Fibroblast of skin of left quadriceps (primary cell): ENCODE measurements at places on chromosomes 16 and 17.
A peak's percentile ranks its signal among the peaks of the same experiment; 100 is the strongest.

DNA sequence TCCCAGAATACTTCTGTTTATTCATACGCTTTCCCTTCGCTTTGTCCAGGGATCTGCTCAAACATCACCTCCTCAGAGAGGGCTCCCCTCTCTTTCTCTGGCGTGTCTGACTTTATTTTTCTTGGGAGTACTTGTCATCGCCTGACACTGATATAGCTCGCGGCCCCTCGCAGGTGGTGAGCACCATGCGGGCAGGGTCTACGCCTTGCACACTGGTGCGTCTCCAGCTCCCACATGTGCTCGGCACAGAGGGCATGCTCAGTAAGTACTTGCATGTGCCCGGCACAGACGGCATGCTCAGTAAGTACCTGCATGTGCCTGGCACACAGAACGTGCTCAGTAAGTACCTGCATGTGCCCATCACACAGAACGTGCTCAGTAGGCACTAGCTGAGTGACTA is 57.5 kb downstream of the IRF8 start:
- no peak for DNase-seq

DNA sequence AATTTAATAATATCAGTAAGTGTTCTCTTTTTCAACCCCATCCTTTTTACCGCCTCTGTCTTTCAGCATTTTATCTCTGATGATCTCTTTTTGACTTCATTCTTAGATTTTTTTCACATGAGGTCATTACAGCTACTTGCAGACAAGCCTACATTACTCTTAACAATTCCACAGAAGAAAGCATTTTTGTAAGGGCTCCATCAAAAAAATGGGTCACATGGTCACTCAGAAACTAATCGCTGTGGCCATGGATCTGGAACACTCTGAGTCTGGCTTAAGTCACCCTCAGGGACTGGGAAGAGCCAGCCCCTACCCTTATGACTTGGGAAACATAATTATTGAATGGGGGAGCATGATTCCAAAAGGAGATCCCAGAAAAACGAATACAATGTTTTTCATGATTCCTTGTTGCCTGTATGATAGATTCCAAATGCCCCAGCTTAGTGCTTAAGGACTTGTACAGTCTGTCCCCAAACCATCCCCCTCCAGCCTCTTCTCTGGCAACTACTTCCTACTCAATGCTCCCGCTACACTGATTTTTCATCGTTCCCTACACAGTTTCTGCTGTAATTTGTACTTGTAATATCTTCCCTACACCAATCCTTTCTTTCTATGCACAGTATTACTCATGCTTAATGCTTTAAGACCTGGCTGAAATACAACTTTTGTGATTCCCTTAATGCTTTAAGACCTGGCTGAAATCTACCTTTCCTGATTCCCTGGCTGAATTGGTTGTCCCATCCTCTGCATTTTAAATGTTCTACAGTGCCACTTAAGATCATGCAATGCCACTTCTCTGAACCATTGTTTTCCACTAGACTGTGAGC is 457.8 kb downstream of the HS3ST4 start:
- no peak for DNase-seq

DNA sequence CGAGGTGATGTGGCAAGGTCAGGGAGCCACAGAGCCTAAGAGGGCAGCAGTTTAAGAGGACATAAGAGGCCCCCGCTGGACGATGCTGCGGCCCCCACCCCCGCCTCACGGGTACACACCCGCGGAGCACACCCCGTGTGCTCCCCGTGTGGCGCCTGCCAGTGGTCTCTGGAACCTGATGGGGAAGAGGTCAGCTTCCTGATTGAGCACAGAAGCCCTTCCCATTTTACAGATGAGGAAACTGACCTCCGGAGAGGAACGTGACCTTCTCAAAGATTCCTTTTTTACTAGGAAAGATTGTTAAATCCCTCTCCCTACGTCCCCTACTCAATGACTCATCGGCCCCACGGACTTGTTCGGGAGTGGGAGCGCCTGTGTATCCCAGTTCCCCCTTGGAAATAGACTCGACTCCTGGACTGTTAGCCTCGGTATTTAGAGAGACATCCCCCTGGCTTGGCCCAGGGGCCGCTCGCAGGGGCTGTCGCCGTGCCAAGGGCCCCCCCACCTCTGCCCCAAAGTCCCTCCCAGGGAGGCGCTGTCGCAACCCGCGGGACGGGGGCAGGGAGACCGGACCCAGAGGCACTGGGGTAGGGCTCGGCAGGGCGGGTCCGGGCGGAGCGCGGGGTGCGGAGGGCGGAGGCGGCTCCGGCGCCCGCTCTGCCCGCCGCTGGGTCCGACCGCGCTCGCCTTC is at the start of gene ABCC3:
TSS of gene ABCC3 (plus strand) at position 658 of the 691 bp plus-strand sequence. CDS start 56 bp downstream, outside the sequence.
- no peak for DNase-seq

DNA sequence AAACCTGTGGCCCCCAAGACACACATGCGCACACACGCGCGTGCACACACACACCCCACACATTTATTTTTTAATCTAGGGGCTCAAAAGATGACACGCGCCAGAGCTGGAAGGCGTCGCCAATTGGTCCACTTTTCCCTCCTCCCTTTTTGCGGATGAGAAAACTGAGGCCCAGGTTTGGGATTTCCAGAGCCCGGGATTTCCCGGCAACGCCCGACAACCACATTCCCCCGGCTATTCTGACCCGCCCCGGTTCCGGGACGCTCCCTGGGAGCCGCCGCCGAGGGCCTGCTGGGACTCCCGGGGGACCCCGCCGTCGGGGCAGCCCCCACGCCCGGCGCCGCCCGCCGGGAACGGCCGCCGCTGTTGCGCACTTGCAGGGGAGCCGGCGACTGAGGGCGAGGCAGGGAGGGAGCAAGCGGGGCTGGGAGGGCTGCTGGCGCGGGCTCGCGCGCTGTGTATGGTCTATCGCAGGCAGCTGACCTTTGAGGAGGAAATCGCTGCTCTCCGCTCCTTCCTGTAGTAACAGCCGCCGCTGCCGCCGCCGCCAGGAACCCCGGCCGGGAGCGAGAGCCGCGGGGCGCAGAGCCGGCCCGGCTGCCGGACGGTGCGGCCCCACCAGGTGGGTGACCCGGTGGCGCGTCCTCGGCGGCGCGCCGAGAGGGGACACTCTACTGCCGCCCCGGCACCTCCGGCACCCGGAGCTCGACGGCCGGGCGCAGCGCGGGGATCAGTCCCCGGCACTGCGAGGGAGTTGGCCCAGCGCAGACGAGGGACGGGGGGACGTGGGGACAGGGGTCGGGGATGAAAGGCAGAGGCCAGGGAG is at the start of gene STAT5A:
TSS of gene STAT5A (plus strand) at position 522 of the 826 bp plus-strand sequence. CDS start 914 bp downstream, outside the sequence.
- DNase-seq, result no peak

DNA sequence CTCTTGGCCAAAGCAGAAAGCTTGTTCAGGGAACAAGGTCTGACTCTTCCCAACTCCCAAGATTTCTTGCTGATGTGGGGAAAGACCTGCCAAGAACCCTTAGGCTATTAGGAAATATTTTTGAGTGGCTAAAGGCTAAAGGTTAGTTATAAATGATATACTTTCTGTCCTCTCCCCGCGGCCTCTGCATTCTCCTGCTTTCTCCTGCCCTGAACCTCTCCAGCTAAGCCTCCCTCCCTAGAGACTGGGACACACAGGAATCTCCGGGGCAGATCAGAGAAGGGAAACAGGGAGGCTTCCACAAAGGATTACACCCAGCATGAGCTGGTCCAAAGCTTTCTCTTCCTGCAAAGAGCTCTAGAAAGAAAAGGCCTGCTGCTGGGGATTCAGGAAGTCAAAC is 2.3 kb downstream of the SLC43A2 start:
- no peak for DNase-seq

- peak; percentile 46 for DNase-seq
These were observed at the start of gene TBX2 for GRCh38 chr17:61399131-61400065. TBX2 (plus strand) TSS chr17:61399843; CDS start chr17:61400177, 334 bp downstream.

DNA sequence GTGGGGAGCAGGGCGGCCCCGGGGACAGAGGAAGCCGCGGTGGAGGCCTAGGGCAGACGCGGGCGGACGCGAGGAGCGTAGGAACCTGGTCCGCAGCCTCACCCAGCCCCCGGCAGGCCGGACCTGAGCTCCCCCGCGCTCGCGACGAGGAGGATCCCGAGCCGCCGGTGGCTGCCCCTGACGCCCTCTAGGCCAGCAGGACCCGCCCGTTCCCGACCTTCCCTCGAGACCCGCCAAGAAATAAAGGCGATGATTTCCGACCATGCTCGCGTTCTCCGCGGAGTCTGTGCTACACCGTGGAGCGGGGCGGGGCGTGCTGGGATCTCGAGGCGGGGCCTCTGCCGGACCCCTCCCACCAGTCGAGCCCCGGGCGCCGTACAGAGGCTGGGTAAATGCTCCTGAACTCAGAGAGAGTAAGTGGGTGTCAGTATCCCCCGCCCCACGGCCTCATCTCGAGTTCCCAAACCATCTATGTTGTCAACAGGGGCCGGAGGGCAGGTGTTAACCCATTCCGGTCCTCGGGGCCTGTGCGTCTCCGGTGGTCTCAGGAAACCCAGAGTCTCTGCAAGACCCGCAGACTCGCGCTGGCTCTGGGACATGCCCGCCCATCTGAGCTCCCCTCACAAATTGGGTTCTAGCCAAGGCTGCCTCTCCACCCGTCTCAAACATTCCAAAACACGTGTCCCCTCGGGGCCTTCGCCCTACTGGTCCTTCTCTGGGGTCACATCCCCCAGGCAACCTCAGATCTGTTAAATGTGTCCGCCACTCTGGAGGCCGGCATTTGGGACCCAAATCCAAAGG is 13.7 kb downstream of the SYCE1L start:
- no peak for DNase-seq

GRCh38 chr17:21482189-21482865 is 106.2 kb downstream of the KCNJ12 start:
- no peak for DNase-seq

GRCh38 chr16:63625126-63625525 is 1496.7 kb downstream of the CDH11 start:
- no peak for DNase-seq

DNA sequence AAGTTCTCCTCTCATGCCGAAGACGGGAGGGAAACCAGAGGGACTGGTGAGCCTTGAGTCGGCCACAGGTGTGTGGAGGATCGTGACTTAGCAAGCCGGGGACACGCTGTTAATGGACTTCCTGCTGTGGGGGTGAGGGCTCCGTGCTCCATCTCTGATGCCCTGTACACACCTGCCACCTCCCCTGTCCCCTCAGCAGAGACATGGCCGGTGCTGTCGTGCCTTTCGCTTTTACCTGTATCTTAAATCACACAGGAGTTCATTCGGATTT is 75.9 kb upstream of the ZNF750 start:
- DNase-seq, result no peak

- DNase-seq, result peak; percentile 28
These were observed 722.0 kb upstream of the SOX9 start for GRCh38 chr17:71398800-71399219.

- DNase-seq, result no peak
These were observed 8.6 kb upstream of the TMC7 start for GRCh38 chr16:18975109-18975508.

DNA sequence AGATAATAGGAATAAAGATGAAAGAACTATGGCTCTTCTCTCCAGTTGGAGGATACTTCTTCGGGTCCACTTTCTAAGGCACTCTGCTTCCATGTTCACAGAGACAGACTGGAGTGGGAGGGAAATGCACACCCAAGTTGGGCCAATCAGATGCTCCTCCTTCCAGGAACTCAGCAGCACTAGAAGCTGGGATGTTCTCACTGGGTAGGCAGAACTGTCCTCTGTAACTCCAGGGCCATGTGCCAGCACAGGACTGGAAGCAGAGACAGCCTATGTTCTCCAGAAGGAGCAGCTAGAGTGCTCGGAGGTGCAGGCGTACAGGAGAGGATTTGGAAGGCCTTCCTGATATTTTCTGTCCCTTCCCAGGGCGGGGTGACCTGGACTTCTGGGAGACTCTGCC is 49.9 kb upstream of the SREBF1 start:
- no peak for DNase-seq

GRCh38 chr16:82649766-82650165 is 23.0 kb downstream of the CDH13 start:
- no peak for DNase-seq

- DNase-seq, result no peak
These were observed 806 bp downstream of the MRM1 start for GRCh38 chr17:36602030-36602748.
